ENCODE measurements at places on chromosomes 16 and 17. TPM values are rescaled to one million over a fixed set of nuclear protein-coding genes. Genes with fewer than 3 reads are reported as not detected.
A peak's percentile ranks its signal among the peaks of the same experiment; 100 is the strongest.

The FOXN1 gene
- 5.4 TPM for total RNA-seq

The WNT9B gene
- total RNA-seq: 0.05 TPM

The SETD6 gene
- total RNA-seq: 8.5 TPM

The TAT gene
- total RNA-seq: 0.09 TPM

The TP53TG3F gene
- total RNA-seq: not detected

The ACAP1 gene
- total RNA-seq: 167 TPM

The GTF3C1 gene
- 40.8 TPM for total RNA-seq

The HYDIN gene
- 0.33 TPM for total RNA-seq

The HLF gene
- total RNA-seq: 0.57 TPM

The ACSM2B gene
- total RNA-seq: not detected

The SLC5A2 gene
- 0.14 TPM for total RNA-seq

The HS3ST3A1 gene
- 1.3 TPM for total RNA-seq

The SLC6A2 gene
- total RNA-seq: 0.14 TPM

DNA sequence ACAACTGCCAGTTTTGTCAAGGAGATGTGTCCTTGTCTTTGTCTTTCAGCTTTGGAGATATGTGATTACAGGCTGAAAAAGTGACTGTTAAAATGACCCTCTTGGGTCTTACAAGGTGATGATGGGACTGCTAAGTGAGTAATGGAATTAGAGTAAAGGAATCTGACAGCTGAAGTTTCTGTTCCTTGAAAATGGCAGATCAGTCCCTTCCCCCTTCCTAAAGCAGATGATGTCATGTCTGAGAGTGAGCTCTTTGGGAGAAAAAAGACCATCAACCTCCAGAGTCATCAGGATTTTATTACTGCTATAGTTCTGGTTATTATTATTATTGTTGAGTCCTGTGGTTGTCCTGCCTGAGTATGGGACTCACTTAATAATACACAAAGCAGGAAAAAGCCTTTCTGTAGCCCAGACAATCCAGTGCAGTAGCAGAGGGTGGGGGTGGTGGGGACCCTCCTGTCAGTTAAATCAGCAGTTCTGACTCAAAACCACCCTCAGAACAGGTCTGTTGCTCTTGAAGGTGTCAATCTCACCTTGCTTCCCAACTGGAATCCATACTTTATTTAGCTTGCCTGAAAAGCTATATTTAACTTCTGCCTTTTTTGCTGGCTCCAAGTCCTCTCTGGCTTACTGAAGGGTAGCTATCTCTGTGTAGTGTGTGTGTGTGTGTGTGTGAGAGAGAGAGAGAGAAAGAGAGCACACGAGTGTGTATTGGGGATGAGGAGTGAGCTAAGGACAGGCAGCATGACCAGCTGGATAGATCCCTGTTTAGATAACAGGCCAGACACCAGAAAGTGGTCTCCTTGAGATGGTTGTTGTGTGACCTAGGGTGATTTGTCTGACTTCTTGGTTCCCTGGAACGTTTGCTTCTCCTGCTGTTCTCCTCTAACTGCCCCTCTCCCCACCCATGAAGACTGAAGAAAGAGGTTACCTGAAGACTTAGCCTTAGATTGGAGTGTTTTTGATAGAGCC, 4.9 kb downstream of the HROB start:
- peaks cover 7% of the 10 kb centered on the region for H3K4me1 ChIP-seq
- H3K36me3 ChIP-seq: peaks cover 15% of the 10 kb centered on the region
- H3K4me3 ChIP-seq: no peak overlapping the region
- no peak overlapping the region for H3K27ac ChIP-seq
- H3K27me3 ChIP-seq: no peaks in the 10 kb centered on the region
- DNase-seq: no peak

DNA sequence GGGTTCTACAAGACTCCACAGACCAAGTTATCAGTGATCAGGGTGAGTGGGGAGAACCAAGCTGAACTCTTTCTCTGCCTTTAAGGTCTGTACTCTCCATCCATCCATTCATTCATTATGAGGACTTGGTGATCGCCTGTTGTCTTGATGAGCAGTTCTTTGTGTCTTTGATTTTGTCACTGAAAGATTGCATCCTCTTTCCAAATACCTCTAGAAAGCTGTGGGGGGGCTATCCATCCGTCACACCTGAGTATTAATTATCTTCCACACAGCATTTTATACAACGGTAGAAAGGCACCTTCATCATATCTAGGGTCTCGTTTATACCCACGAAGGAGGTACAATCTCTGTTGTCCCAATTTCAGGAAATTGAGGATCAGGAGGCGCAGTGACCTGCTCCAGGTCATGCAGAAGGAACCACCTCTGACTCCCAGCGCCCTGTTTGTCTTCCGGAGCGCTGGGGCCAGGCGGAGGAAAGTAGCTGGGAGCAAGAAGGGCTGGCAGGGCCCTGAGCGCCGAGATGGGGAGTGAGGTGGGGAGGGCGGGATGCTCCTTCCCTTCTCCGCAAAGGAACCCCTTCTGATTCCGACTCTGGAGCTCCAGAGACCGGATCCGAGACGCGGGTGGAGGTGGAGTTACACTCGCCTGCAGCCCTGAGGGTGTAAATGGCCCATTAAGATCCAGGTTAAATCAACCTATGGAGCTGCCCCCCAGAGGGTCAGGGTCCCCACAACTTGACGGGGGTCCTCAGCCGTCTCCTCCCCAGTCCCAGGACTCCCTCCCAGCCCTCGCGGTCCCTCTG, 605 bp upstream of the ABAT start:
- no peaks in the 10 kb centered on the region for H3K36me3 ChIP-seq

GRCh38 chr17:65727246-65727645, 165.8 kb upstream of the AXIN2 start:
- H3K27me3 ChIP-seq: no peaks in the 10 kb centered on the region
- no peak for DNase-seq
- H3K4me3 ChIP-seq: no peak overlapping the region
- peaks cover under 1% of the 10 kb centered on the region for H3K4me1 ChIP-seq

DNA sequence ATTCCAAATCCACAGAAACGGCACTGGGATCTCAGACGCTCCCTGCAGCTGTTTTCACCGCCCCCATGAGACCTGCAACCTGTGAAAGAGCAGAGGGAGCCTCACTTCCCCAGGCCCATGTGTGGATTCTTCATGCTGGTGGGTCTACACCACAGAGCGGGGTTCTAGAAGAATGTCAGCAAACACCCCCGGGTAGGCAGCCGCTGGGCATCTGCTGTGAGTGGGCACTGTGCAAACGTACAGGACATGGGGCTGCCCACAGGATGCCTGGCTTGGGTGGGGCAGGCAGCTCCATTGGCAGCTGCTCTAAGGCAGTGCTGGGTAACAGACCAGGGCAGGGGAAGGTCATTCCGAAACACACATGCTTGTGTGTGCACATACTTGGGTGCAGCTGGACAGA, 174.9 kb downstream of the RBFOX3 start:
- no peaks in the 10 kb centered on the region for H3K36me3 ChIP-seq
- no peak overlapping the region for H3K4me3 ChIP-seq
- H3K4me1 ChIP-seq: no peaks in the 10 kb centered on the region
- H3K27ac ChIP-seq: no peak overlapping the region

- DNase-seq: no peak
- H3K36me3 ChIP-seq: no peaks in the 10 kb centered on the region
- no peak overlapping the region for H3K4me3 ChIP-seq
- no peak overlapping the region for H3K27ac ChIP-seq
Measured at GRCh38 chr17:42160531-42160910, 5.7 kb upstream of the RAB5C start.

GRCh38 chr17:1966274-1967086, 58.7 kb downstream of the RTN4RL1 start:
- H3K27me3 ChIP-seq: peaks cover 9% of the 10 kb centered on the region
- no peak overlapping the region for H3K4me3 ChIP-seq
- DNase-seq: no peak
- H3K4me1 ChIP-seq: peaks cover 11% of the 10 kb centered on the region

DNA sequence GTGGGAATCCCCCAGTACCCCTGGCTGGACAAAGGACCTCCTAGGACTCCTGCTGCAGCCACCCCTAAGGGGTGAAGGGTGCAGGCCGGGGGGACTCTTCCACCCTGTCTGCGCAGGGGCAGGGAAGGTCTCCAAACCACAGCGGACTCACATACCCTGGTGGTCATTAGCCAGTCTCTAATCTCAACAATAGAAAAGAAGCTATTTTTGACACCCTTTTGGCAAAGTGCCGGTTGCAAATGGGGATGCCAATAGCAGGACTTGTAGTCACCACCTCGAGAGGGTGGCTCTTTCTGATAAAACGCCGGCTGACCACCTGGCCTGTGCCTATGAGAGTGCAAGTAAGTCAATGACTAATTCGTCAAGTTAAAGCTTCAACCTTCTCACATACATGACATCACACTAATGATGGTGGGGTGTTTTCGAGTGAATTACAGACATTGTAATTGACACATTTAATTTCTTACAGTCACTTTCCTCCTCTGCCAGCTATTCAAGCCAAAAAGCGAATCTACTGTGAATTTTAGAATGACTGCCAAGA, 23.1 kb upstream of the DNAH17 start:
- no peak for DNase-seq
- H3K36me3 ChIP-seq: no peaks in the 10 kb centered on the region
- no peak overlapping the region for H3K4me3 ChIP-seq
- H3K4me1 ChIP-seq: peaks cover 6% of the 10 kb centered on the region
- H3K27ac ChIP-seq: no peak overlapping the region

DNA sequence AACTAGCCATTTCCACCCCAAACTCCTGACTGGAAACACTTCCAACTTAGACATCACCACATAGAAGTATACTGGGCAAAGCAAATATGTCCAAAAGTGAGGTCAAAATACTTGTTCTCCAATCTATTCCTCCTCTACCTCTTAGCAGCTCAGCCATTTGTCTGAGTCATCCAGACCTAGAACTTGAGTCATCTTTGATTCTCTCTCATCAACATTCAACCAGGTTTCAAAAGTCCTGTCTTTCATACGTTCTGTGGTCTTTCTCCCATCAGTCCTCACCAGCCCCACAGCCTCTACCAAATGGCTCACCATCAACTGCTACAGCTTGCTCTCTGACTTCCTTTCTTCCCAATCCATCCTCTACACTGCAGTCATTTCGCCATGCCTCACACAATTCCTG, 6.8 kb downstream of the ANKFY1 start:
- no peak for DNase-seq
- peaks cover 4% of the 10 kb centered on the region for H3K4me1 ChIP-seq
- H3K27me3 ChIP-seq: no peaks in the 10 kb centered on the region
- H3K36me3 ChIP-seq: peaks cover 17% of the 10 kb centered on the region
- H3K27ac ChIP-seq: no peak overlapping the region

- no peaks in the 10 kb centered on the region for H3K36me3 ChIP-seq
- H3K4me1 ChIP-seq: no peaks in the 10 kb centered on the region
- no peak overlapping the region for H3K27ac ChIP-seq
- H3K27me3 ChIP-seq: peaks cover 66% of the 10 kb centered on the region
Measured at GRCh38 chr17:29032013-29032856, 10.7 kb upstream of the PIPOX start.

DNA sequence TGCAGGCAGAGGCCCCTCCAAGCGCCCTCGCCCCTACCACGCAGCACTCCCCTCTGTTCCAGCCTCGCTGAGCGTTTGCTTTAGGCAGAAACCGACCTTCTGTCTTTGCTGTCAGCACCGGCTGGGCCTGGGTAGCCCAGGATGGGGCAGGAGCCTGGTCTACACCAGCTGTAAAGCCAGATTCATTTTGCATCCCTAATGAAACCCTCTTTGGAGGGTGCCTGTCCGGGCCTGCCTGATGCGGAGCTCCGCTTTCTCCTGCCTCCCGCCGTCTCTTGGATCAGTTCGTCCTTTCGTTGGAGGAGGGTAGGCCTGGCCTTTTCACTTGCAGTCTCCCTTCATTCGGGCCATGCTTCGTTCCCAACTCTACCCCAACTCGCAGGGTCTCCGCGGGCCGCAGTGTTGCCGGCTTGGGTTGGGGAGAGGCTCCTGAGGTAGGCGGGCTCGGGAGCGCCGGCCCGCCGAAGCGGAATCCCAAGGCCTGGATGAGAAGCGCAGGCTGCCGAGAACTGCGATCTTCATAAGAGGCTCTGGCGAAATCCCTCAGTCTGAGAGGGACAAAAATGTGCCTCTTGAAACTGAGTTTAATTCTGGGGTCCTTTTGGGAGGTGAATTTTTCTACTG, 4.8 kb upstream of the HOXB8 start:
- no peak overlapping the region for H3K4me3 ChIP-seq
- no peak for DNase-seq
- no peaks in the 10 kb centered on the region for H3K4me1 ChIP-seq
- H3K27me3 ChIP-seq: peaks cover 92% of the 10 kb centered on the region
- H3K36me3 ChIP-seq: no peaks in the 10 kb centered on the region

DNA sequence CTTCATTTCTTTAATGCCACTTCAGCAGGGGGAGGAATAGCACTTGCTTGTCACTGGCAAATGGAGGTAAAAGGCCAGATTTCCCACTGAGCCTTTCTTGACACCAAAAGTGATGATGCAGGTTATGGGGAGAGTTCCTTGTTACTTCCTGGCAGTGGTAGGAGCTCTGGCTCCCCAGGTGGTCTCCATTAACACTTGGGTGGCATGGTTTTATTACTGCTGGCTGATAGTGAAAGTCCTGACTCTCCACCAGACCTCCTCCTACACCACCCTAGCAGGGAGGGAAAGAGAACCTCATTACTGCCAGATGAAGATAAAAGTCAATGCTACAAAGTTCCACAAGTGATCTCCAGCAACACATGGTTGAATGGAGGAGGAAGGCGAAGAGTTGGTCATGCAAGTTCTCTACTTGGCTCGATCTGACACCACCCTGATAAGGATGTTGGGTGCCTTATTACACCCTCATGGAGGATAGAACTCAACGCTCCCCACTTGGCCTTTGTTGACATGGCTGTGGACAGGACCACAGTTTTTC, 152.7 kb upstream of the GNAO1 start:
- no peak for DNase-seq
- no peak overlapping the region for H3K27ac ChIP-seq
- H3K27me3 ChIP-seq: no peaks in the 10 kb centered on the region
- H3K4me3 ChIP-seq: no peak overlapping the region
- no peaks in the 10 kb centered on the region for H3K4me1 ChIP-seq

GRCh38 chr17:562174-562573, 152.5 kb downstream of the VPS53 start:
- no peak overlapping the region for H3K4me3 ChIP-seq
- H3K27ac ChIP-seq: no peak overlapping the region
- no peaks in the 10 kb centered on the region for H3K4me1 ChIP-seq
- DNase-seq: no peak

DNA sequence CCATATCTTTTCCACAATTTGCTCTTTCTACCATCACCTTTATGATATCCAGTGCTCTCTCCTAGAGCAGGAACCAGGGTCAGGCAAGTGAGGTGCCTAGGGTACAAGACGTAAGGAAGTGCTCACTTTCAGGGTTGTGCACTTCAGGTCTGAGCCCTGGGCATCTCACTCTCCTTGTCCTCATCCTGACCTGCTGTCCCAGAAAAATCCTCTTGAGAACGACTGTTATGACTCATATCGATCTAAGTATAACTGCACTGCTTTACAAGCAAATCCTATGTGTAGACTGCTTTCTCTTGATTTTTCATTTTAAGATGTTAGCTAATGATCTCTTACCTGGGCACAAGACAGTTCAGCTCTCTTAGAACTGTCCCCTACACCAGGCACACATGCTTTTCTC, 100.1 kb downstream of the TMEM100 start:
- no peak overlapping the region for H3K27ac ChIP-seq
- no peak for DNase-seq
- no peaks in the 10 kb centered on the region for H3K4me1 ChIP-seq
- no peak overlapping the region for H3K4me3 ChIP-seq
- no peaks in the 10 kb centered on the region for H3K36me3 ChIP-seq

GRCh38 chr16:720447-720989, 428 bp upstream of the ANTKMT start:
- peak overlapping the region; percentile 97 for H3K27ac ChIP-seq
- H3K36me3 ChIP-seq: peaks cover 3% of the 10 kb centered on the region
- H3K4me3 ChIP-seq: peak overlapping the region; percentile 71

All from thymus (tissue), 14 donors.